Activated CD4-positive, alpha-beta T cell treated with anti-CD3 and anti-CD28 coated beads, Interleukin-10, Interleukin-2, amounts not matched to agents 100 ng/mL and 50 ng/mL, durations not matched to agents 16 hours and 8 hours (primary cell): ENCODE measurements at places on chromosomes 11 and 22.
A peak's percentile ranks its signal among the peaks of the same experiment; 100 is the strongest.

DNA sequence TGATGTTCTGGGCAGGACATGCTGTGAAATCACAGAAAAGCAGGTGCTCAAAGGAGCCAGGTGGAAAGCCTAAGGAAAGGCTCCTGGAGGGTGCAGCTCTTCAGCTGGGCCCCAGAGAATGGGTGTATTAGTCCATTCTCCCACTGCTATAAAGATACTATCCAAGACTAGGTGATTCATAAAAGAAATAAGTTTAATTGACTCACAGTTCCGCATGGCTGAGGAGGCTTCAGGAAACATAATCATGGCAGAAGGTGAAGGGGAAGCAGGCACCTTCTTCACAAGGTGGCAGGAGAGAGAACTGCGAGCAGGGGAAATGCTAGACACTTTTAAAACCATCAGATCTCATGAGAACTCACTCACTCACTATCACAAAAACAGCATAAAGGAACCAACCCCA is 43.1 kb upstream of the DEUP1 start:
- DNase-seq, result no peak

GRCh38 chr11:120668537-120668936 is 157.0 kb downstream of the GRIK4 start:
- DNase-seq, result no peak

GRCh38 chr11:109088086-109088485 is 333.9 kb upstream of the C11orf87 start:
- no peak for DNase-seq

- no peak for DNase-seq
These were observed 182.5 kb upstream of the C11orf58 start for GRCh38 chr11:16555956-16556355.

GRCh38 chr11:44003736-44004451 is 43.9 kb upstream of the ACCSL start:
- DNase-seq, result no peak

DNA sequence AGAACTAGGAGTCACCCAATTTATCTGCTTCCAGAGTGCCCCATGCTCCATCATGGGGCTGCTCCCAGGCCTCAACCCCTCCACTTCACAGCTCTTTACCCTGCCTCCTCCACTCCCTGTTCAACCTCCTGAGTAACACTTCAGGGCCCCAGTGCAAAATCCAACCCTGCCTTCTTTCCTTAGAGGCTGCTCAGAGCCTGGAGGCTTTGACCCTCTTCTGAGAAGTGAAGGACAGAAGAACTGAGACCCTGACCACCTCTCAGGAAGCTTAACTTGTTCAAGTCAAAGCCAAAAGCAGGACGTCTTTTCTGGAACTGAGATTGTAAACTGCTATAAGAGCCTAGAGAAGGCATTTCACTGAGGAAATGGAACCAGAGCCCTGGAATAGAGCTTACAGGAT is 15.5 kb downstream of the EIF3F start:
- no peak for DNase-seq

- no peak for DNase-seq
These were observed 20.8 kb downstream of the YPEL1 start for GRCh38 chr22:21714786-21715185.

DNA sequence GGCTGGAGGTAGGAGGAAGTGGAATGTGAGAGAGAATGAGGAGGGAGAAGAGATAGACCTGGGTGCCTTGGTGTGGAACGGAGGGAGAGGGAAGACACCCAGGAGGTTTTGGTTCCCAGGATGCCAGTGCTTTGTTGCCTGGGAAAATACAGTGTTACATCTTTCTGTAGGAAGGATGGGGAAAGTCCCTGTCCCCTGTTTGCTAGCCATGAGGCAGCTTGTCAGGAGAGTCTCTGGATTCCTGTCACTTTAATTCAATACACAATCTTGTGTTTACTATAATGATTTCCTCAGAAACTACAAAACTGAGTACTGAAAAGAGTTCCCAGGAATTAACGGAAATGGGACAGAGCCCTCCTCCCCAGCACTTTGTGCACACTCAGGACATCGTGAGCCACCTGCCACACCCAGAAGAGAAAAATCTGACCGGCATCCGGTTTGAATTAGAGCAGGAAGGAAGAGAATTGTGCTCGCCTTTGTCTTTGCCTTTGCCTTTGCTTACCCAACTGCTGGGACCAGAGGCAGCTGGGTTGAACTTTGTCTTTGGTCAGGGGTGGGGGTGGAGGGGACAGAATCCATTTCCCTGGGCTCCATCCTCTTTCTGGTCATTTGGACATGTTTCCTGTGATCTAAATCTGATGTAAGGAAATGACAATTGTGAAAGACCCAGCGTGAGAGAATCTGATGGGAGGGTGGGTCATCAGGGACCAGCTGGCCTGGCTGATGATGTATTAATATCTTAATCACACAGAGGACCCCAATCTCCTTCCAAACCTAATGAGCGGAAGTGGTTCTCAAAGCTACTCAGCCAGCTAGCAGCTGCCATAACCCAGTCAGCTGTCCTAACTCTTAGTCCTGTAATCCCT is 1.3 kb upstream of the LIMK2 start:
- peak; percentile 44 for DNase-seq

- no peak for DNase-seq
These were observed 12.7 kb downstream of the MED15 start for GRCh38 chr22:20520093-20520511.

DNA sequence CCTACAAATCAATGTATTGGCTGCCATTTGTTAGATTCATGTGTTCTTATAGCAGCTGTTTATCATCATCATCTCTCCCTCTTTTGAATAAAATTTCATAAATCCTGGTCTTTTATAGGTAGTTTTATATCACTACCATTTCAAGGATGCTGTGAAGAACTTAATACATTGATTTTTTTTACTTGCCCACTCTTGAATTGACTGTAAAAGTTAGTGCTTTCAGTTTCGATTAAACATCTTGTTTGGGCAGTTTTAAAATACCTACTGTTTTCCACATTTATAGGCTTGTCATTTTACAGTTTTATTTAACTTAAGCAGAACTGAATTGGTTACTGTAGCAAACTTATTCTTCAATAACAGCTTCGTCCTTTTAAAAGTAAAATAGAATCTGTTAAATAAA is 59.5 kb downstream of the TTC17 start:
- peak; percentile 26 for DNase-seq

DNA sequence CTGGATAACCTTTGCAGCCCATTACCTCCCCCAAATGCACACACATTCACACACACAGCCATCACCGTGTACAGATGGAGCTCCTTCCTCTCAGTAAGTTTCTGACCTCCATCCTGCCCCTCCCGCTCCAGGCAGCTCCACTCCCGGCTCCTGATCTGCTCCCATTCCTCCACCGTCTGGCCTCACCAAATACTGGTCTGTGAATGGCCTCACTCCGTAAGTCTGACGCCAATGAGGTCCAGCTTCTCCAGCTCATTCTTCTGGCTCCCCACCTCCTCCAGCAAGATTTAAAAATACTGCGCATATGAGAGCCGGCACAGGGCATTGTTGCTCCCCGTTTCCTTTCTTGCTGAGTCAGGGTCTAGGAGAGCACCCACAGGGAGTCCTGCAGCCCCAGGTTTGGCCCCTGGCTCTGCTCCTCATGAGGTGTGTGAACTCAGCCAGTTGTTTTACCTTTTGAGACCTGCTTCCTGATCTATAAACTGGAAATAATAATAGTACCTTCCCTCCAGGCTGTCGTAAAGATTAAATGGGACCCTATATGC is 14.0 kb upstream of the TUB start:
- no peak for DNase-seq

DNA sequence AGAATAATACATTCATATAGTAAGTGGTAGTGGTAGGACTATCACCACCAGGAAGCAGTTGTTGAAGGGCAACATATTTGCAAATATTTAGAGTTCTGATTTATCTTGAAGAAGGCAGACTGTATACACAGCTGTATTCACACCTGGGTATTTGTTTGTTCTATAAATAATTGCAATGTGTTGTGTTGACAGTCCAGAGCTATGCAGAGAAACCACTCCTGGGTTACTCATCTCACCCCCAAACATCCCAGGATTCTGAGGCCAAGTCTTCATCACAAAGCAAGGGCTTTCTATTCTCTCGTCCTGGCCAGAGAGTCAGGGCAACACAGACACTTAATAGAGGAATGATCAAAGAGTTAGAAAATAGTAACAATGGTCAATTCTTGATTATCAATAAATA is 102.1 kb upstream of the FAT3 start:
- no peak for DNase-seq

DNA sequence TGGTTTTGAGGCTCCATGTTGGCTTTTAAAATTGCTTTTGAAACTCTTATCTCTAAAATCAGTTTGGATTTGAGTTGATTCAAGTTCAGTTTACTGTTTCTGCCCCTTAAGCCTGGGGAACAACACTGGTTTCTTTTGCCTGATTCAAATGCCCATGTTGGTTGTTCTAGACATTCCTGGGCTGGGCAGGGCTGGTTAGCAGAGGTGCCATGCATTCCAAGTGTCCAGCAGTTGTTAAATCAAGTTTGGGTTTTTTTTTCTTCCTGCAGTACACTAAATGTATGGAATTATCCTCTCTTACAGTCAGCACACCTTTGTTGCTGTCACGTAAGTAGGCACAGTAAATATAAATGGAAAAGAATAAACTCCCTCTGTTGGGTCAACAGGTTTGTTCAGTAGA is 67.2 kb upstream of the MTMR2 start:
- DNase-seq, result no peak

GRCh38 chr11:93131709-93132108 is 66.1 kb downstream of the SLC36A4 start:
- DNase-seq, result no peak

DNA sequence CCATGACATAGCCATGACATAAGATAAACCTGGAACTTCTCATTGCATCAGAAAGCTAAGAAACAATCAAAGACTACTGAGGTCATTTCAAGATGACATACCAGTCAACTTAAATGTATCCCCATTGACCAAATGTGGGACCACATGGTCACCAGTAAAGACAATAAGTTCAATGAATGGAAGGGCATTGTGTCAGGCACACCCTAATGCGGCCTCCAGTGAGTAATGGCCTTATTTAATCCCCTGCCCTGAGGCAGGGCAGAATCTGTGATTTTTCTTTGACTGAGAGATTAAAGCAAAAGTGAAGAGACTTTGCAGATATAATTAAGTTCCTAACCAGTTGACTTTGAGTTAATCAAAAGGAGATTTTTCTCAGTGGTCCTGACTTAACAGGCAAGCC is 17.3 kb upstream of the SYT8 start:
- no peak for DNase-seq

GRCh38 chr11:114128399-114128798 is 68.9 kb downstream of the ZBTB16 start:
- no peak for DNase-seq

GRCh38 chr11:11960687-11961086 is 47.7 kb downstream of the DKK3 start:
- peak; percentile 21 for DNase-seq

- peak; percentile 8 for DNase-seq
These were observed 772 bp downstream of the NAV2 start for GRCh38 chr11:19713196-19714021.

- no peak for DNase-seq
These were observed 46.3 kb downstream of the AMOTL1 start for GRCh38 chr11:94814272-94814976.

DNA sequence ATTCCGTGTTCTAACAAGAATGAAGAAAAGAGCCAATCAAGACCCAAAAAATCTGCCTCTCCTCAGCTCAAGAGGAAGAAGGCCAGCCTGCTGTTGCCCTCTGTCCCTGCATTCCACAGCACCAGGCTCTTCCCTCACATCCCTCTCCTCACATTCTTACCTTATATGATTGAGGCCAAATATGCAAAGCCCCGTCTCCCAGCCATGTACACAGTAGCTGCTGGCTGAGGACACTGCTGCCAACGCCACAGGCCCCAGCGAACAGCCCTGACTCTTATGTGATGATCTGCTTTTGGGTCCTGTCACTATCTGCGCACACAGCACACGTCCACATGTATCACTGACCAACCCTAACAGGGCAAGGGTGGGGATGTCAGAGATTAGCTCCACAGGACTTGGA is 60.2 kb downstream of the MICAL3 start:
- no peak for DNase-seq

DNA sequence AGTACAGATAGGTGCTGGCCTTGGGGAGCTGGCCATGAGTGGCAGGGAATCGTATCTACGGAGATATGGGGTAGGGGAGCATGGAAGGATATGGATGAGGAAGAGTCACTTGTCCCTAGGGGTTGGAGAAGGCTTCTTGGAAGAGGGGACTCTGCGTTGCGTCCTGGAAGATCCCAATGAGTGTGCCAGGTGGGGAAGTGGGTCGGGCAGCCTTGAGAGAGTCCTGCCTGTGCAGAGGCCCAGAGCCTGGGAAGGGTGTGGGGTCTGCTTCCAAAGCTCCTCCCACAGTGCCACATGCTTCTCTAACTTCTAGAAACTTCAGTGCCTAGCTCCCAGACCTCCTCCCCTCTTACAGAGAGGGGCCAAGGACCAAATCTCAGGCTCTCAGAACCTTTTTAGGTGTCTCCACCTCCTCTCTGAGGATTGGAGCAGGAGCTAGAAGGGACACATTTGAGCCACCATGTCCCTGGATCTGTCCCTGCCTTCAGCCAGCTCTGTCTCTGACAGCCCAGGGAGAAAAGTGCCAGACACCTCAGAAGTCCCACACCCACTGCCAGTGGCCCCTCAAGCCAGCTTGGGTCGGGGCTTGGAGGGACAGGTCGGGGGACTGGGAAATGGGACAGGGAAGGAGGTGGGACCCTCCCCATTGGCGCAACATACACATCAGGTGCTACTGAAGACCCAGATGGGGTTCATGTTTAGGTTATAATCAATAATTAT is 11.0 kb downstream of the RHBDD3 start:
- no peak for DNase-seq

GRCh38 chr11:5737670-5738392 is 1.6 kb downstream of the OR56B1 start:
- no peak for DNase-seq

DNA sequence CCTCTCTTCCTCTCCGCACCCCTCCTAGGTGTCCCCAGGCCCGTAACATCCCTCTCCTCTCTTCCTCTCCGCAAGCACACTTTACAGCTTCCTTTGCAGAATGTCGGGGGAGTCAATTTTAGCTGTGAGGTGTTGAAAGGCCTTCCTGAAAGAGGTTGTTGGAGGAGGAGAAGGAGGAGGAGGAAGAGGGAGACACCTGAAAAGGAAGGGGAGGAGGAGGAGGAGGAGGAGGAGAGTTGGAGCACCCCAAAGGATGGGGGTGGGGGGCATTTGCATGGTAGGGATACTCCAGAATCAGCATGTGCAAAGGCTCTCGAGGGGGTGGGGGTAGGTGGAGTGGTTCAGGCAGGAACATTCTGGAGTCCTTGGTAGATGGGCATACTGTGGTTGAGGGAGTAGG is 1045.1 kb downstream of the TBC1D22A start:
- no peak for DNase-seq

DNA sequence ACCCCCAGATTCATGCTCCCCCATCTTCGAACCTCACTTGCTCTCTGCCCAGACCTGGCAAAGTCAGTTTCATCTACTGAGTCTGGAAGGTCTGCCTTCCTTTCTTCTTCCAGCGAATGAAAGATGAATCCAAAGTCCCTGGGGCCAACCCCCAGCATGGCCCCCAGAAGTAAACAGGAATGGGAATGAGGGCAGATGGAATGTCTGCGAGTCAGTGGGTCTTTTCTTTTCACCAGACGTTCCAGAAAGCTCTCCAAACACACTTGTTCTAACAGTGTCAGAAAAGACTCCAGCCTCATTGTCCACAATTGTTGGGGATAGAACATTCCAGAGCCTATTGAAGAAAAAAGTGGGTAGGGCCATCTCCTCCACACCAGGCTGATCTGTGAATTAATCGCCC is 28.6 kb downstream of the RIBC2 start:
- DNase-seq, result no peak

- DNase-seq, result peak; percentile 4
These were observed 1.3 kb downstream of the SPTY2D1 start for GRCh38 chr11:18632841-18633240.
